Fibroblast of the aortic adventitia (primary cell): ENCODE measurements at places on chromosomes 4 and X. TPM values are rescaled to one million over a fixed set of nuclear protein-coding genes. Genes with fewer than 3 reads are reported as not detected.

DNA sequence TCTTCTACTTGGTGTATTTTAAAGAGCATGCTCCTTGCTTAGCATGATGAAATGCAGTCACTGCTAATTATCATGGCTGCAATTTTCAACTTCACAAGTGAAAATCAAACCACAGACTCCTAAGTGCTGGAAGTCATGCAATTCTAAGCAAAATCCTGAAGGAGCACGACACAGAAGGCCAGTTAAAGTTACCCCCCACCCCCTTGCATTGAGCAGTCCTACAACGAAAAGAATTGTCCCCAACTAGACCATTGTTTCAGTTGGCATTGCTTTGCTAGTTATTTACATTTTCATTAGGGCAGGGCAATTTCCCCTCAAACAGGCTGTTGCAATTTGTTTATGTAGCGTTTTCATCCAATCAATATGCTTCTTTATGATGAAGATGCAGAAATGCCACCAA, 321.2 kb downstream of the PCDH7 start:
- no peak for DNase-seq

DNA sequence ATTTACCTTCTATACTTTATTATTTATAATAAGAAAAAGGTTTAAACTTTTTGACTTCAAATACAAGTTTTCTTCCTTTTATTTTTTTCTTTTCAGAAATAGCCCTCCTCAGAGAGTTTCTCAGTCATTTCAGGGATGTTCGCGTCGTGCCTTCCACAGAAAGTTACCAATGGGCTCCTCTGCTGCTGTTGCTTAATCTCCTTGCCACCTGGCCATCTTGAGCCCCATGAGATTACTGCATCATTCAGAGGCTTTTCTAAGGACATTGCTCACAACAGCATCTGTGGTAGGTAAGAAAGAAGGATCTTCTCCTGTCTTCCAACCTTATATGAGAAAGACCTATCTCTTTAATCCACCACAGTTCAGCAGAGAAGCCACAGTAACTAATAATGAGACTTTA, 1361.9 kb upstream of the ADGRL3 start:
- no peak for DNase-seq

- no peak for DNase-seq
Measured at GRCh38 chrX:40172401-40173142, 74.8 kb upstream of the BCOR start.

Gene LPAR4
- 1.3 and 1.7 TPM in 2 replicates for total RNA-seq

Gene FAM47A
- total RNA-seq: not detected in 2 replicates

Gene MAGEB1
- not detected in 2 replicates for total RNA-seq

Gene CWH43
- total RNA-seq: not detected in 2 replicates

Gene F8A3
- total RNA-seq: 0.72 and 0.82 TPM in 2 replicates

Gene RIBC1
- total RNA-seq: 0.36 and 1.6 TPM in 2 replicates
